ENCODE measurements at places on chromosomes 2 and 18.

DNA sequence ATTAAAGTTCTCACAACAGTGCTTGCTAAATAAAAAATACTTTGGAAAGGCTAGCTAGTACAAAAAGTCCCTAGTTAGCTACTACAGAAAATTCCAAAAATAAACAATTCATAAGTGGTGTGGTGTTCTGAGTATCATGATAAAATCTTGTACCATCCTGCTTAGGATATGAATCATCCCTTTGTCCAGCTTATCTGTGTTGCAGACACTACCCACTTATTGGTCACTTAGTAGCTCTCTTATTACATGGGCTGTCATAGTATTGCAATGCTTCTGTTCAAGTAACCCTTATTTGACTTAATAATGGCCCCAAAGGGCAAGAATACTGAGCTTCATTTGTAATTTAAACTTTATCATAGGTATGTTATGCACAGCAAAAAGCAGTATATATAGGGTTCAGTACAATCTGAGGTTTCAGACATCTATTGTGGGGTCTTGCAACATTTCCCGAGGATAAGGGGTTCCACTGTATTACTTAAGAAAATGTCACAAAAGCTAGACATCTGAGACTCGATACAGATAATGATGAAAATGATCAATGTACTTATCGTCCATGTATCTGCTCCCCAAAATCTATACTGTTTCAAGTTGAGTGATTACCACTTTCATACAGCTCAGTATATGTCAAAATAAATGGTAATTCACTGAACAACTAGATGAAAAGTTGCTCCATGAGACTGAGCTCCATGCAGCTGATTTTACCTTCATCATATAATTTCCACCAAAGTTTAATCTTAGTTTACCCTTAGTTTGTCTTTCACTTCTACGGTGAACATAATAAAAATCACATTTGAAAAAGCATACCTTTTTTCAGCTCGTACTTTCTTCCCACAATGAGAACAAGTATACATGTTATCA lies 93.8 kb downstream of the C2orf74 start:
- no peak for DNase-seq

GRCh38 chr2:58221909-58222308 lies 19.2 kb downstream of the FANCL start:
- DNase-seq, result no peak

- no peak for DNase-seq
Observed at GRCh38 chr2:239150125-239151011, 250.5 kb downstream of the HDAC4 start.

DNA sequence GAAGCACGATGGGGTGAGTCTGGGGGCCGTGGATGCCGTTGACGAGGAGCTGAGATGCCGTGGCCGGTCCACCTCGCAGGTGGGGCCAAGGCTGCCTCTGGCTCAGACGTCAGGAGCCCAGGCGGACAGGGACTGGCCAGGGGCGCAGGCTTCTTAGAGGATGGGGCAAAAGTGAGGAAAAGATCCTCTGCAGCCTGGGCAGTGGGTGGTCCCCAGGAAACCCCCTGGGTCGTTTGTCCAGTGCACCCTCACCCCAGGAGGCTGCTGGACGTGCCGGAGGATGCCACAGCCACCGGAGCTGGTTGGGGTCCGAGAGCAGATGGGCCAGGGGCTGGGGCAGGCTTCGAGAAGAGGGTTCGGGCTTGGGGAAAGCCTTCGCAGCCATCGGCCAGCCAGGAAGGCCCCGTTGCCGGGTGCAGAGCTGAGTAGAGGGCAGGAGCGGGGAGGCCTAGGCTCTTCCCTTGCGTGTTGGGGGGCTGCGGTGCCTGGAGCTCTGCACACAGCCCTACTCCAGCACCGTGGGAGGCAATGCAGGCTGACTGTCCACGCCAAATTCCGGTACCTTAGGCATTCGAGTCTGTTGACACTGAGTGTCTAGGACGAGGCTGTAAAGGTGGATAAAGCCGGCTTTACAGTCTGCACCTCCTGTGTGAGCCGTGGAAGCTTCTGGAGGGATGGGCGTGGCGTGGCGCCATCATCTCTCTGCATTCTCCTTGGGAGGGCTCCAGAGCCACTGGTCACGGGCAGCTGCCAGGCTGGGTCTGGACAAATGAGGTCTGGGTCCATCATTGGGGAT lies 18.8 kb downstream of the GPC1 start:
- no peak for DNase-seq

DNA sequence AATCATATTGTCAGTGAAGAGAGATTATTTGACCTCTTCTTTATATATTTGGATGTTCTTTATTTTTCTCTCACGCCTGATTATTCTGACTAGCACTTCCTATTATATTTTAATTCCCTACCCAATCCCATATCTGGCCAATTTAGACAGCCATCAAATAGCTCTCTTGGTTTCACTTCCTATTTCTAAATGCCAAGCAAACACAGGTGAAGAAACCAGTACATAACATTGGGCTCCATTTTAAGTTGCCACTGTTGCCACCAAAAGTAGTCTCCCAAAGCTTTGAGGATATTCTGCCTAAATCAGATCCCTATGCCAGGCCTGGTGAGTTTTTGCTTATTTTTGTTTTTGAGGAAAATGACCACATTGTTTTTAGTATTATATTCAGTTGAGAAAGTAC lies 547.0 kb downstream of the MBD2 start:
- DNase-seq, result no peak

DNA sequence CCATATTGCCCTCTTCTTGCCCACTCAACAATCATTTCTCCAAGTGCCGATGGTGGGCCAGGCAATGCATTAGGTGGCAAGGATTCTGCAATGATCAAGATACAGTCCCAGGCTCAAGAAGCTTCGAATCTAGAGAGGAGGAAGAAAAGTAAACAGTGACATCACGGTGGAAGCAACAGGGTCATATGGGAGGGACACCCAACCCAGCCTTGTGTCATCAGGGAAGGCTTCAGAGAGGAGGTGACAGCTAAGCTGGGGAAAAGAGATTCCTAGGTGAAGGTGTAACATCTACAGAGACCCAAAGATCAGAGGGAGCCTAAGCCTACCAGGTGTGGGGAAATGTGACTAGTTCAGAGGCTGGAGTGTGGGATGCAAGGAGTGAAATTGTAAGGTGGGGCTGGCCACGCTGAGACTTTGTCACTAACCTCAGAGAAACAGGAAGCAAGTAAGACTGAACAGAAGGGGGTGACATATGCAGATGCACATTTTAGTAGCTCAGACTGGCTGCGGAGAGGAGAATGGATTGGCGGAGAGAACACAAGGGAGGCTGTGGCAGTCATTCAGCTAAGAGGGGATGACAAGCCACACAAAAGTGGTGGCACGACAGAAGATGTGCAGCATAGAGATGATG lies 104.9 kb downstream of the ANKRD44 start:
- no peak for DNase-seq

GRCh38 chr18:77056344-77057005 lies 76.1 kb downstream of the MBP start:
- DNase-seq, result no peak

DNA sequence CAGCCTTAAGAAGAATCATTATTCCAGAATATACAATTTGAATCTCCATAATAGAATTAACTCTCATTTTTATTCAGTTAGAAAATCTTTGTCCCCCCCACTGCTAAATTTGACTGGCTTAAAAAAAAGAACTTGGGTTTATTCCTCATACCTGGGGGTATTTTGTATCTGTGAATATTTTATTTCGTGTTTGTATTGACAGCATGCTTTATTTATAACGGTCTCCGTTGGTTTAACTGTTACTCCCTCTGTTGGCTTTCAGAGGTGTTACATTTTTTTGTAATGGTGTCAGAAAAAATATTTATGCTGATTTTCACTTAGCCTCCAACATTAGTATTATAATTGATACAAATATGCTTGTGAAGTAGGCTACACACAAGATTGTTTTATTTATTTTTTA lies 109.1 kb downstream of the HAUS1 start:
- DNase-seq, result no peak

DNA sequence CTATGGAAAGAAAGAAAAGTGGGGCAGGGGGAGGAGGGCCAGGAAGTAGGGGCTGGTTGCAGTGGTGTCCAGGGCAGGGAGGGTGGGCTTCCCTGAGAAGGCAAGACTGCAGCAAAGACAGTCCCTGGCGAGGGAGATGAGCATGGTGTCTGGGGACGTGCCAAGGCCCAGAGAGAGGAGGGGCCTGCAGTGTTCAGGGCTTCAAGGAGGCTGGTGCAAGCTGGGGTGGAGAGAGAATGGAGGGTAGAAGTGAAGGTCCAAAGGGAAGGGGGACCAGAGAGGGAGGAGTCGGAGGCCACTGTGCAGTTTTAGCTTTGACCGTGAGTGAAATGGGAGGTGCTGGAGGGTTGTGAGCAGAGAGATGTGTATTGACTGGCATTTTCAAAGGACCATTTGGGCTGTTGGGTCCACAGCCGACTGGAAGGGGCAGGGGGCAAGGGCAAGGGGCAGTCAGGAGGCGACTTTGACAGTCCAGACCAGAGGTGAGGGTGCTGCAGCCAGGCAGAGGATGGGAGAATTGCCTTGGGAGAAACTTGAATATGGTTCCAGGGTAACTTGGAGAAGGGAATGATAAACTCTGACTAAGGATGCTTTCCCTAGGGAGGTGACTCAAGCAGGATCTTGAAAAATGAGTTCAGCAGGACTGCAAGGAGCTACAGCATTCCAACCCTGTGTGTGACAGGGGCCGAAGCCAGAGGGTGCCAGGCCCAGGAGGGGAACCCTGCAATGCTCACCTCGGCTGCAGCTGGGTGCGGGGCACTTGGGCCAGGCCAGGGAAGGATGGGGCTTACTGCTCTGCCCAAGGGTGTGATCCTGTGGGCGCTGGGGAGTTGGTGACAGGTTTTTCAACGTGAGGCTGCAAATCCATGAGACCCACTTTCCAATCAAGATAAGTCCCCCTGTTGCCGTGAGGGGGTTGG lies 177.1 kb upstream of the HAAO start:
- DNase-seq, result no peak

GRCh38 chr2:176098366-176099158 lies 1.0 kb upstream of the HOXD12 start:
- no peak for DNase-seq

- no peak for DNase-seq
Observed at GRCh38 chr2:238513346-238513745, 86.6 kb downstream of the ASB1 start.

GRCh38 chr2:15666861-15667808 lies 75.5 kb downstream of the DDX1 start:
- no peak for DNase-seq

DNA sequence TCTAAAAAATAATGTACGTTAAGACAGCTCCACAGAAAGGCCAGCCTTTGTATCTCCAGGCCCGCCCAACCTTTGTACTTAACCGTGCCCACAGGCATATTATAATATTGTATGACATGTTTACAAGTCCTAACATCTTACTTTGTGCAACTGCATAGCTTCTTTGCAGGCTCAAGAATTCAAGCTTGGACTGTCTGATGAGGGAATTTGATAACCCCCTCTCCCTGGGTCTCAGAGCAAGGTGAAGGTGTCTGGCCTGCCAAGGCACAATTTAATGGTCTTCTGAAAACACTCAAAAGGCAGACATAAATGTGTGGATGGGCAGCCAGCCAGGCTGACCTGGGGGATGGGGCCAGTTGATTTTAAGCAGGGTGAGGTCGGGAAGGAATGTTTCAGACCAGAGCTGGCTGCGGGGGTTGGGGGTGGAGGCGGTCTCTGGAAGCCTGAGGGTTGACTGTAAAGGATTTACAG lies 732.7 kb upstream of the FANCL start:
- DNase-seq, result no peak

GRCh38 chr18:36012891-36013290 lies 40.4 kb downstream of the RMP24 start:
- DNase-seq, result no peak

GRCh38 chr2:75788902-75789301 lies 78.2 kb upstream of the GCFC2 start:
- no peak for DNase-seq

DNA sequence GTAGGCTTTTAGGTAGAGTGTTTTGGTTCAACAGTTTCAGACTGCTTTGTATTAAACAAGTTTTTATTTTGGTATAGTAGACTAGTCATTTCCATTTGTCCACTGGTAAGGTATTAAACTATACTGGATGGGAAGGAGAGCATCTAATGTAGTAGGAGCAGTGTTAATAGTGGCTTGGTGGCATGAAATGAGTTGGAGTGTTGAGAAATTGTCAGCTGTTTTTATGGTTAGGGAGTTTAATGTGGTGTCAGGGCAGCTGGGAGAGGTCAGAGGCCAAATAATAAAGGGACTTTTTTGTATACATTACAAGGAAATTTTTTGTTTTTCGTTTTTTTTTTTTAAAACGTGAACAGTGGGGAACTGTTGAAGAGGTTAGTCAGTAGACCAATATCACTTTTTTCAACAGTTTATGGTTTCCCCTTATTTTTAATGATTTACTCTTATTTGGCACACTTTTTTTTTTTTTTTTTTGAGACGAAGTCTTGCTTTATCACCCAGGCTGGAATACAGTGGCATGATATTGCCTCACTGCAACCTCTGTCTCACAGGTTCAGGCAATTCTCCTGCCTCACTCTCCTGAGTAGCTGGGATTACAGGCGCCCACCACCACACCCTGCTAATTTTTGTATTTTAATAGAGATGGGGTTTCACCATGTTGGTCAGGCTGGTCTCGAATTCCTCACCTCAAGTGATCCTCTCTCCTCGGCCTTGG lies 21.2 kb downstream of the ACTR3 start:
- DNase-seq, result no peak

DNA sequence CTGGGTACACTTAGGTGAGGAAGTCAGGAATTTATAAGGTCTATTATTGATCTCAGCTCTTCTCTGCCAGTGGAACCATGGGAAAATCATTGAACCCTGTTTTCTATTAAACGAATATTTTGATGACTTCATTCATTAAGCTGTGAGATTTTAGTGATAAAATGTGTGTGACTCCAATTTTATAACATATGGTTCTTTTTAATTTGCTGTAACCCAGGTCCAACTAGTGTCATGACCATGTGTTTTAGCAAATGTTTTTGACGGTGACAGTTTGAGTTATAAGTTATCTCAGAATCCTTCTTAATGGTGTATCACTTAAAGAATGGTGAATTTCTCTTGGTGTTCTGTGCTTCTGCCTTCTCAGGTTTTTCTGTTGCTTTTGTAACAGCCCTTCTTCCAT lies 213.1 kb downstream of the MCFD2 start:
- no peak for DNase-seq

GRCh38 chr2:20676353-20677215 lies 9.6 kb downstream of the GDF7 start:
- DNase-seq, result no peak

All from pons (tissue), 1 donor.